Activated CD4-positive, alpha-beta T cell treated with anti-CD3 and anti-CD28 coated beads, Interleukin-2, Interleukin-4, amounts not matched to agents 100 ng/mL and 50 ng/mL, durations not matched to agents 16 hours and 8 hours (primary cell): ENCODE measurements at places on chromosomes 5 and 9.

GRCh38 chr5:123297198-123297831, 125.9 kb downstream of the CEP120 start:
- no peak for DNase-seq

- no peak for DNase-seq
These were observed 17.0 kb downstream of the BTNL8 start for GRCh38 chr5:180915924-180916323.

DNA sequence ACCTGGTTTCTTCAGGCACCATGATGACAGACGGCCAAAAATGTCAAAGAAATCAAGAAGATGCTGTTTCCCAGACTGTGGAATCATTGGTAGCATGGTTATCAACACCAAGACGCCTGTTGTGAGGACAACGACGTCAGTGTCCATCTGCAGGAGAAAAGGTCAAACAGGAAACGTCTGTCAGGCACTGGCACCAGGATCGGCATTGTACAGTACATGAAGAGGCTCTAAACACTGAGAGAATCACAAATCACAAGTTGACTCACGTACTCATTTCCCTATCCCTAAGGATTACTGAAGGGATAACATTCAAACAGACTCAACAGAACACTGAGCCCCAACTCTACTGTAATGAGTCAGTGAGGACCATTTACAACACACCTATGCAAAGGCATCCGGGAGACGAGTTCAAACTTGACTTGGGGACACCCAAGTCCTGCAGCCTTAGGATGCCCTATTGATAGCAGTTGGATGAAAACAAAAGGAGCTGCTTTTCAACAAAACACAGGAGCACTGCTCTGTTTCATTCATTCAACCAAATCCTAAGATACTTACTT, 21.0 kb downstream of the TSC1 start:
- no peak for DNase-seq

DNA sequence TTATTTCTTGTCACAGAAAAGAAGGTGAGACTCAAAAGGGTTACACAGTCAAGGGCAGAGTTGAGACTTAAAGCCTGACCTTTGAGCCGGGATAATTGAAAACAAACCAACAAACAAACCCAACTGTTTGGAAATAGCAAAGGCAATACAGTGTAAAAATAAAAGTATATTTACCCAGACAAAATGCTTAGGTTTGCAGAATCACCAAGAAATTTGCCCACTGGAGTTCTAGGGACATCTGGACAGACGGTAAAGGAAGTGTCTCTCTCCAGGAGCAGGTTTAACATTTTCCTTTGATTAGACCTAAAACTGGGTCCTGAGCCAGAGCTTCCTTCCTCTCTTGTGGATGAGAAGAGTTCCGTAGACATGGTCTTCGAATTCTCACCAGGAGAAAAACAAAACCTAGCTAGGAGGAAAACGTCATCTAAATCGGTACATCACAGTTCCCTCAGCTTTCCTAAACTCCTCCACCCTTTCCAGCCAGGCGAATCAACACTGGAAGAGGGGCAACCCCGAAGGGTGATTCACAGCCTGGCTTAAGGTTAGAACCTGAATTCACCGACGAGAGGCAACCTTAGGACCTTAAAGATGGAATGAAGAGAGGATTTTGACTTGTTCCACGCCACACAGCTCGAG, 673 bp downstream of the CDC25C start:
- DNase-seq, result no peak

DNA sequence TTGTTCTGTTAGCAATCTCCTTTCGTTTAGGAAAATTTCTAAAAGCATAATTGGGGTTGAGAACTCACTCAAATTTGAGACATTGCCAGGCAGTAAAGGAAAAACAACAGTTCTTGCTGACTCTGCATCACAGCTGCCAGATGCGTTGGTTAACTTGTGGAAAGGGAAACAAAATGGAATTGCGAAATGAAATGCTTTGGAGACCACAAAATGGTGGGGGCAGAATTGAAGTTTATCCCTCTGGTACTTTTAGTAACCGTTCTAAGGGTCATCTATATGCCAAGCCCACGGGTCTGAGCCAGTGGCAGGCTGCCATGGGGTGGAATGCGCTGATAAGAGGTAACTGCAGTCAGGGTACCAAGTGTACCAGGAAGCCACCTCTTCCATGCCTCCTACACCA, 28.6 kb upstream of the SELENOP start:
- DNase-seq, result no peak

GRCh38 chr5:74492230-74492629, 148.3 kb downstream of the ENC1 start:
- no peak for DNase-seq

GRCh38 chr5:177412603-177413233, 3.4 kb upstream of the F12 start:
- DNase-seq, result peak; percentile 18

DNA sequence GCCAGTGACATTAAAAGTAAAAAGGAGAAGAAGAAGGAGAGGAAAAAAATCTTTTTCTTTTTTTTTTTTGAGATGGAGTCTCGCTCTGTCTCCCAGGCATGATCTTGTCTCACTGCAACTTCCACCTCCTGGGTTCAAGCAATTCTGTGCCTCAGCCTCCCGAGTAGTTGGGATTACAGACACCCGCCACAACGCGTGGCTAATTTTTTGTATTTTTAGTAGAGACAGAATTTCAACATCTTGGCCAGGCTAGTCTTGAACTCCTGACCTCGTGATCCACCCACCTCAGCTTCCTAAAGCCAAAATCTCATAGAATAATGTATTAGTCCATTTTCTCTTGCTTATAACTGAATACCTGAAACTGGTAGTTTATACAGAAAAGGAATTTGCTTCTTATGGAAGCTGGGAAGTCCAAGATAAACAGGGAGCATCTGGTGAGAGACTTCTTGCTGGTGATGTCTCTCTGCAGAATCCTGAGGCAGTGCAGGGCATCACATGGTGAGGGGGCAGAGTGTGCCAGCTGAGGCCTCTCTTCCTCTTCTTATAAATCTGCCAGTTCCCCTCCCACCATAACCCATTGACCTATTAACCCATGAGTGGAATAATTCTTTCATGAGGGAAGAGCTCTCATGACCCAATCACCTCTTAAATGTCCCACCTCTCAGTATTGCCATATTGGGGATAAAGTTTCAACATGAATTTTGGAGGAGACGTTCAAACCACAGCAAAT, 466.3 kb downstream of the GADD45G start:
- DNase-seq, result no peak

DNA sequence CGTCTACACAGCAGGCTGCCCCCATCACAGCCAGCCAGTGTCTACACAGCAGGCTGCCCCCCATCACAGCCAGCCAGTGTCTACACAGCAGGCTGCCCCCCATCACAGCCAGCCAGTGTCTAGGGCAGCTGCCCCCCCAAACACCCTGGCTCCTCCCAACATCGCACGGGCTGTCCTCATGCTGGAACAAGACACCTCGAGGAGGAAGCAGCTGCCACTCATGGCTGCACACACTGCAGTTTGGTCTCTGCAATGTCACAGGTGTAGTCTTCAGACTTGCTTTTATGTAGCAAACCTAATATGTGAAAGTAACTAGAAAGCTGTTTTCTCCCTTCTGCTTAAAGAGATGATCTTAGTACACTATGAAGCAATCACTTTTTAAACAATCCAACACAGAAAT, 9.7 kb downstream of the LRRC14B start:
- DNase-seq, result no peak

GRCh38 chr5:76099756-76100155, 16.6 kb downstream of the SV2C start:
- DNase-seq, result no peak

DNA sequence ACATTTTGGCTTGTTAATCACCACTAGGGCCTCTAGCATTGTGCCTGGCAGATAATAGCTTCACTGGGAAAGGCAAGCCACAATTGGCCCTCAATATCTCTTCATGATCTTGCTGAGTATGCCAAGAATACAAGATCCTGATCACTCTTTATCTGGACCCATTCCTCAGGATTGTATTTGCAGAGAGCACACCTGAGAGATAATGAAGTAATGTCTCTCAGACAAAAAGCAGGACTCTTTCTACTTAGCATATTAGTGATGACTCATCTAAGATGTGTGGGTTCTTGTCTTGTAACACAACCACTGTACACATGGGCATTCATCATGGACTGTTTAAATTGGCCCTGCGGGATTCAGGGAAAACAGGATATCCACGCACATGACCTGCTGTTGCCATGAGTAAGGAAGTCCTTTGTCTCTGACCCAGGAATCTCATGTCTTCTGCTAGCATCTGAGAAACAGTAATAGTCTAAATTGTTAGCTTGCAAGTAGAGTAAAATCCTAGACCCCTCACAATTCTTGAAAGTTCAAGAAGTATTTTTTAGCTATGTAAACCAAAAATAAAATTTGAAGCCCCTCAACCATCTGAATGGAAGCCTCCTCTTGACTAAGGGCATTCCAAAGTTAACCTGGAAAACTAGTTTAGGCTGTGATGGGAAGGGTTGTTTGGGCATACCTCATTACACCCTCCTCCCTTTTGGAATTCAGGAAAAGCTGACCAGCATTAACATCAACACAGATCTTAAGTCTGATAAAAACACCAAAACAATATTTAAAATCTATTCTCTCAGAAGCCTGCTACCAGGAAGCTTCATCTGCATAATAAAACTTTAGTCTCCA, 28.0 kb upstream of the NFIL3 start:
- no peak for DNase-seq

GRCh38 chr5:36277521-36278176, 24.1 kb downstream of the RANBP3L start:
- no peak for DNase-seq

DNA sequence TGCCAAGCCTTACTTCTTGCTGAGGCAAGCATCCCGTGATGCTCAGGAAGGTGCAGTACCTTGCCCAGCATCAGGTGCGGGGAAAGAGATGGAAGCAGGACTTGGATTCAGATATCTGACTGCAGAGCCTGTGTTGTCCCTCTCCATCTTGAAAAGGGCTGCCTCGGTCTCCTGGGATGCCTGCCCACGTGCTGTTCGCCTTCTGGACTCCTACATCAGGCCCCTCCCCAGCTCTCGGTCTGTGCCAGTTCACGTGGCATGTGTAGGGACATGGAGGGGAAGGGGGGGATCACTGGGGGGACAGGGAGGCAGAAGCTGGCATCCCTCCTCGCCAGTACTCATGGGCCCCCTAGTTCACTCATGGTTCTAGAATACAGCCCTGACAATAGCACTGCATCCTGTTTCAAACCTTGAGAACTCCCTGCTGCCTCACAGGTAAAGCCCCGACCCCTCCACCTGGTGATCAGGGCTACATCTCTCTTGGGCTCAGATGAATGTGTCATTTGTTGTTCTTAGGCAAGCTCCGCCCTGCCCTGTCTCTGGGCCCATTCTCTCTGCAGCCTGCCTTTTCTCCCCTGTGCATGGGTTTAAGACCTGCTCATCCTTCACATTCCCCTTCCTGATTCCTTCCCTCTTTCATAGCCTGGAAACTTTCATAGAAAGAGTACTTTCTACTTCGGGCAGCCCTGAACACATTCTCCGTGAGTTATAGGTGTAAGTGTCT, 38.9 kb upstream of the SLC25A51 start:
- DNase-seq, result no peak

- no peak for DNase-seq
These were observed 159.4 kb downstream of the CEMIP2 start for GRCh38 chr9:71608825-71609447.

- no peak for DNase-seq
These were observed 1.0 kb upstream of the MEF2C start for GRCh38 chr5:88883836-88884607.

DNA sequence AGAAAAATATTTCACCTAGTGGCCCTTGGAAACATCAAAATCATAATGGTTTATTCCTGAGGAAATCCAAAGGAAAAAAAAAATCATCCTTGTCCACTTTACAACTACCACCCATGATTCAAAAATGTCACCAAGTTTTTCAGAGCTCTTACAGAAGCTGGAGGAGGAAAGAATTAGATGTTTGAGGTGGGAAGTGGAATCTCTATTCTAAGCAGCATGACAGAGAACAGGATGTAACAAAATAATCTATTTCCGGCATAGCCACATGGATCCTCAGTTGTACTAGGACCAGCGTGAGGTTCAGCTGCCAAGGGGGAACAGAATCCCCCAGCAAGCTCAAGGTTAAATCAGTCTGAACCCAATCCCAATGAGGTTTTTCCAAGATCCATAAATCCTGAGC, 40.2 kb downstream of the FBXW11 start:
- DNase-seq, result no peak

DNA sequence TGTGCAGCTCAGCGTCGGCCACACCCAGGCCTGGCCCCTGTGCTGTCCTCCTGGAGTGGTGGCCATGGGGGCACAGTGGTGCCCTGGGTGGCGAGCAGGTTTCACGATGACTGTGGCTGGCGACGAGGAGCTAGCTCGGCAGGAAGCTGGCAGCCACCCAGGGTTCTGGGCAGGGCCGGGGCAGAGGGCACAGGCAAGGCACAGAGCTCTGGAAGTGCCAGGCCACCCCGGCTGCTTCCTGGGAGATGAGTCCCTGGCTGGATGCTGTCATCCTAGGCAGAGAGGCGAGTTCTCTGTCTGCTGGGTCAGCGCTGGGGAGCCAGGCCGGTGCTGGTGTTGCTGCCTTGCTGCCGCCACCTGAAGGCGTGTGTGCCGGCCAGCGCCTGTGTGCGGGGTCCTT, 51.7 kb downstream of the RXRA start:
- no peak for DNase-seq

DNA sequence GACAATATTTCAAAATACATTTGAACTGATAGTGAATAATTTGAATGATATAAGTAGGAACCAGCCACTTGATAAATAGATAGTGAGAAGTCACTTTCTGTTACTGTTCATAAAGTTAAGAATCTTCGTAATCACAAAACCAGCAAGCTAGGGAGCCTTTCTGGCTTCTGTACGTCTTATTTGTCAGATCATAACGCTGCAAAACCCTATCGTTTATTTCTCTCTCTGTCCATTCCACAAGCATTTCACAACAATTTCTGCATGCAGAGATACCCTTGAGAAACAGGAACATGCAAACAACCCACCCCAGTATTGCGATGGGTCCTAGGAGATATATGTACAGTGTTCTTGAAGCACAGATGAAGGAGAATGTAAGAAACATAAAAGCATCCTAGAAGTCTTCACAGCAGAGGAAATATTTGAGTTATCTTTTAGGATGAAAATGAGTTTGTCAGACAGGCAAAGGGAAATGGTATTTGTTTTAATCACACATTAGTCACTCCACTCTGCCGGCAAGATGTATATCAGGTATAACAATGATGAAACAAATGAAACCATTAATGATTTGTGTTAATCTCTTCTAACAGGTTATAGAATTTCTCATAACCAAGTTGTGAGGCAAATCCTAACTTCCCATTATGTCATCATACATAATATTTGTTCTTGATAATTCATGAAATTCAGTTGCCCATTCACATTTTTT, 668.7 kb upstream of the FTMT start:
- DNase-seq, result no peak
